ENCODE measurements at places on chromosomes 7 and 10. TPM values are rescaled to one million over a fixed set of nuclear protein-coding genes. Genes with fewer than 3 reads are reported as not detected.

GRCh38 chr7:105857009-105857952 is 19.1 kb downstream of the ATXN7L1 start:
- no peak for DNase-seq

TMEM60 gene
- total RNA-seq: 16.1 TPM

DNA sequence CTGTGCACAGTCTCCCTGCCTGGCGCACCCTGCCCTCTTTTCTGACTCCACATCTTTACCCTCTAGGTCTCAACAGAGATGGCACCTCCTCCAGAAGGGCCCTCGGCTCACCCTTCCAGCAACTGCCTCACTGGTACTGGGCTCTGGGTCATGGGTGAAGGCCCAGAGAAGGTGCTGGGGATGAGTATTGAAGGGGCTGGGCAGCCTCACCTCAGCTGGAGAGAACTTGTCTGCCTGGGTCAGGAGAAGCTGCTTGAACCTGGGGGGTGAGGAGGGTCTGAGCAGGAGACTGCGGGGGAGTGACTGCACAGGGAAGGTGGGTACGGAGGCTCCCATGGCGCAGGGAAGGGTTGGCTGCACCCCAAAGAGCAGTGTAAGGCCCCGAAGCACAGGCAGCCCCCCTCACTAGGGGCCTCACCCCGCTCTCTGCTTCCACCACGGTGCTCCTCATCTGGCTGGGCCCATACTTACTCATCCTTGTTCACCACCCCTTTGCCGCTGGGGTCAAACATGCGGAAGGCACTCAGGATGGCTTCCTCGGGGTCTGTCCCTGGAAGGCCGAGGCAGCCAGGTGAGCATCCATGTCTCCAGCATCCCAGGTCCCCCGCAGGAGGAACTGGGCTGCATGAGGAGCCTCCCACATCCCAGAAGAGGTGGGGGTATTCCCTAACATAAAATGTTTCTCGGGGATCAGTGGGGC is 1.7 kb downstream of the MYL7 start:
- DNase-seq: no peak

GRCh38 chr7:126079581-126079980 is 1150.0 kb upstream of the POT1 start:
- DNase-seq: no peak

- no peak for DNase-seq
Measured at GRCh38 chr10:6455592-6455991, 124.5 kb downstream of the PRKCQ start.

Data from type B pancreatic cell (in vitro differentiated cells).